ENCODE measurements at places on chromosomes 1 and 21.
A peak's percentile ranks its signal among the peaks of the same experiment; 100 is the strongest.

DNA sequence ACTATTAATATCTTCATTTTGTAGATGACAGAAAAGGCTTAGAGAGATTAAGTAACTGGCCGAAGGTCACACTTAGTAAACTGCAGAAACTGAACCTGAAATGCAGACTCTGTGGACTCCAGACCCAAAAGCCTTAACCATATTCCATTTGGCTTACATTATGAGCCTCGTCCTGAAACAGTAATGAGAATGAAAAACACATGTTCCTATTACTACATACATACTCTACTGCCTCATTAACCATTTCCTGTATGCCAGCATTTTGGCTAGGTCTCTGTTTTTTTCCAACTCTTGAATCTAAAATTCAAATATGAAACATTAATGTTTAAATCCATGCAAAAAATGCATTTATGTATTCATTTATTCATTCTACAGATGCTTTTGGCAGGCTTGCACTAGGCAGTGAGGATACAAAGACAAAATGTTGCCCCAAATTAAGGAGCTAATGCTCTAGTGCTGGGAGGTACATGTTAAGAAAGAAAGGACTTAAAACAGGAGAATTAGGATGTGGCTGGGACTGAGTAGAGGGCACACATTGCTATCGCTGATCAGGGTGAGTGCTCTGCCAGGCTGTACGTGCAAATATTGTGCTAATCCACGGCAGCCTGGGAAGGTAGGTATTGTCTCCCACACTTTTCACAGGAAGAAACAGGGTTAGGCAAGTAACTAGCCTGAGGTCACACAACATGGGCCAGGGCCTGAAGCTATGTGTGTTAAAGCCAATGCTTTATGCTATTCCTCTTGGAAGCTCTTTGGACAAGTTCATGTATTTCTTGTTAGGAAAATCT lies 14.0 kb downstream of the DEGS1 start:
- DNase-seq, result no peak

- DNase-seq, result no peak
Observed at GRCh38 chr1:2591581-2592261, 5.1 kb downstream of the PRXL2B start.

DNA sequence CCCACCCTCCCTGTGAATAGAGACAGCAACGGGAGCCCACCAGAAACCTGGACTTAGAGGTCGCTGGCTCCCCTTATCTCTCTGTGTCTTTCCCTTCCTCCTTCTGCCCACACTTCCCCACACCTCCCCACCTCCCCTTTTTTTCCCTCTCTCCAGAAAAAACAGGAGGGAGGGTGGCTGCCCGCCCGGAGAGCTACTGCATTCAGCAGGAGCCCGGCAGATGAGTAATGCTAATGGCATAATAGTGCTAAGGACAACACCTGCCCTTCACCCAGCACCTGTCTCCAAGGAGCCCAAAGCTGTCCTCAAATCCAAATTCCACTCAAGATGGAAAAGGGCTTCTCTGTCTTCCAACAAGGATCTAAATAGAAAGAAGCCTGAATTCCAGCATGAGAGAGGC lies 11.4 kb upstream of the PRELP start:
- DNase-seq, result no peak

GRCh38 chr21:29949991-29950390 lies 10.2 kb upstream of the GRIK1 start:
- DNase-seq, result no peak

DNA sequence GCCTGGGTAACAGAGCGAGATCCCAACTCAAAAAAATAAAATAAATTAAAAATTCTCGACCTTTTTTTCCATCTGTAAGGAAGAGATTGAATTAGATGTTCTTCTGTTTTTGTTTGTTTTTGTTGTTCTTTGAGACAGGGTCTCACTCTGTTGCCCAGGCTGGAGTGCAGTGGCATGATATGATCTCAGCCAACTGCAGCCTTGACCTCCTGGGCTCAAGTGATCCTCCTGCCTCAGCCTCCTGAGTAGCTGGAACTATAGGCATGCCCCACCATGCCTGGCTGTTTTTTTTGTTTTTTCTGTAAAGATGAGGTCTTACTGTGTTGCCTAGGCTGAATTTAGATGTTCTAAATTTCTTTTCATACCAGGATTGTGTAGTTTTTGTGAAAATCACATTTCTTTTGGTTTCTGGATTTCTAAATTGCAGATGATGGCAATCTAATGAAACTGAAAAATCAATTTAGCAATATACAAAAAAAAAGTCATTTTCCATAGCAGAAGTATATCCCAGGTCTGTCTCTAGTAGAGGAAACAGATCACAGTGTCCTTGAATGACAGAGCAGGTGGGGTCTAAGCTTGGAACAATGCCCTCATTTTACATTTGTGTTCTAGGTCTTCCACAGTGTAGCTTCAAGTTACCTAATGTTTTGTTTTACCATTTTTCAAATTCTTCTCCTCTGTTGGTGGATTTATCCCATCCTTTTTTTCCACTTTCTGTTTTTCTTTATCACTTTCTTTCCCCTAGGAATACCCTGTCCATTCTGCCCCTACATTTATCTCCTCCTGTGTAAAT lies 20.3 kb downstream of the ZYG11A start:
- no peak for DNase-seq

DNA sequence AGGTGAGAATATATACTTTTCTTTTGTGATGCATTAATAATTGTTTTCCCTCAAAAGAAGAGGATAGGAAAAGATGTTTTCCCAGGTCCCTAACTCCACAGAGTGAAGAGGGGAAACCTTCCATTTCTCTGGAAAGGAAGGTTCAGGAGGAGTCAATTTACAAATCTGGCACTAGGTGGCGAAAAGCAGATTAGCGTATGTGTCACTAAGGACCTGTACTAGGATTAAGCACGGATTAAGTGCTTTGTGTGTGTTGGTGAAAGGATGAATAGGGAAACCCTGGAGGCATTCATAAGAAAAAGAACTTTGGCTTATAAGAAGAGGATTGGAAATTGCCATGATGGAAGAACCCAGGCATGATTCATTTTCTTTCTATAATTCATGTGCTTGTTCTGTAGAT lies 410.1 kb upstream of the PLXNA2 start:
- no peak for DNase-seq

DNA sequence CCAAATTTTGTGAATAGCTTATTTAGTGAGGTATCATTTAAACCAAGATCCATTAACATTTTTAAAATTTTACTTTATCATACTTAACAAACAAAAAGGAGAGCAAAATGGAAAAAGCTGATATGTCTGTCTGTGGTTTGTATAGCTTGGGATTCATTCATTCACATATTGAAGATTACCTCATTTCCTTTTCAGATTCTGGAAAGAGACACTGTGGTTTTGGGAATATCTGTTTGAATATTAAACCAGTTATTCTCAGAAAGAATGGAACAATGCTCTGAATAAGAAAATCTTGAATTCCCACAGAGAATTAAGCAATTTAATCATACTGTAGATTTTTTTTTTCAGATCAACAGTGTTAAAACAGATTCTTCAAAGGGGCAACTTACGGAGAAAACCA lies 93.8 kb upstream of the PRDX6 start:
- DNase-seq, result no peak

GRCh38 chr1:181150273-181150672 lies 61.8 kb downstream of the IER5 start:
- DNase-seq, result no peak

GRCh38 chr1:176799327-176799726 lies 336.4 kb downstream of the PAPPA2 start:
- no peak for DNase-seq

- no peak for DNase-seq
Observed at GRCh38 chr1:37258068-37258467, 216.3 kb upstream of the ZC3H12A start.

DNA sequence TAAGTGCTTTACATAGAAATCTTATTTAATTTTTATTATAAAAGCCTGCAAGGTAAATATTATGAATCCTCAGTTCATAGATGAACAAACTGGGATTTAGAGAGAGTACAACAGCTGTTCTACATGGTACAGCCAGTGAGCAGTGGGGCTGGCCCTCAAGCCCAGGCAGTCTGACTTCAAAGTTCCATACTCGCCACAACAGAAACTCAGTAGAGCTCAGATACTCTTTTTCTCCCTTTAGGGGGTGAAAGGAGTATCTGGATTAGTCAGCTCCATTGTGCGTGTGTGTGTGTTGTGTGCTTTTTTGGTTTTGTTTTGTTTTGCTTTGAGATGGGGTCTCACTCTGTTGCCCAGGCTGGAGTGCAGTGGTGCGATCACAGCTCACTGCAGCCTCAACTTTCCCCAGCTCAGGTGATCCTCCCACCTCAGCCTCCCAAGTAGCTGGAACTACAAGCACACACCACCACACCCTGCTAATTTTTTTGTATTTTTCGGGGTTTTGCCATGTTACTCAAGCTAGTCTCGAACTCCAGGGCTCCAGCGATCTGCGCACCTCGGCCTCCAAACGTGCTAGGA lies 378.5 kb downstream of the SMYD3 start:
- DNase-seq, result no peak

DNA sequence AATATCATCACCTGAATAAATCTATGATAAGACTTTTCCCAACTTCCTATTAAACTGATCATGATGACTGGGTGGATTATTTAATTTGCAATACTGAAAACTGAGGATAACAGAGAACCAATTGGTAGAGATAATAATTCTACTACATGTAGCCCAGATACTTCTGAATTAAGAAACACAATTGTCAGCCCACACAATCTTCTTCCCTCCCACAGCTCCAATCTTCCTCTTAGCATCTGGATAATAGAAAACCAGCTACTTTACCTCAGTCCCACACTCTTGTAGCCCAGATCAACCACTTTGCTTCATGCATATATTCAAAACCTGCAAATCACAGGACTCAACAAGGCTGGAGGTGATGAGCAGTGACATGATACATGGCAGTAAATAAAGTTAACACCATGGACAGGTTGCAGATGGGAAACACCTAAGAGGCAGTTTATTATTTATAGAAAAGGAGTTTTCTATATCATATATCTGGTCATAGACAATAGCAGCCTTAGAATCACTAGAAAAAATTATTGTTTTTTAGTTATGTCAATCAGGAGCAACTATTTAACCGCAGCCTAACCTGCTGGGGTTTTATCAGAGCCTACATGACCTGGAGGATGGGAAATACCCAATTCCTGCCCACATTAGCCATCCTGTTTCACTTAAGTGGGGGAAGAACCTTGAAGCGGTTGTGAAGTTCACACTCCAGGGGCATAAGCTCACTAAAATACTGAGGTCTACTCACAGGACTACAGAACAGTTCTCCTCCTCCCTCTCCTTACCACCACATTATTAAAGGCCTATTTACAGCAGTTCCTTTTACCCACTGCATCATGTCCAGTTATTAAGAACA lies 16.7 kb downstream of the FRRS1 start:
- peak; percentile 9 for DNase-seq

GRCh38 chr1:59354709-59355337 lies 57.9 kb downstream of the FGGY start:
- no peak for DNase-seq

GRCh38 chr1:234893725-234894630 lies 234.7 kb downstream of the TOMM20 start:
- no peak for DNase-seq

DNA sequence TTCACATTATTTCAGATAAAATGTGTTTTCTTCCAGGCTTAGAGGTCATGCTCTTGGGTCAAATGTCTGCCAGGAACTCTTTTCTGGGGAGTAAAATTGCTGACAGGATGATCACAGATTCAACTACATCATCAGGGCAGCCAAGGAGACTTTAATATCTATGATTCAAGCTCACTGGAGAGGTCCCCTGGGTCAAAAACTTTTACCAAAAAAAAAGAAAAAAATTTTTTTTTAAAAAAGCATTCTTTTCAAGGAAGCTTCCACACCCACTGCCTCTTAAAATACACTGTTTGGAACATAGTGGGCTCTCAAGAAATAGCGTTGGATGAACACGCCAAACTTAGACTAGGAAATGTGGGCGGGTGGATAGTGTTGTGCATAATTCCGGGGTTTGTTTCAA lies 81.3 kb downstream of the TIAM1 start:
- no peak for DNase-seq

GRCh38 chr1:111238056-111238795 lies 10.7 kb downstream of the CHI3L2 start:
- DNase-seq, result no peak

DNA sequence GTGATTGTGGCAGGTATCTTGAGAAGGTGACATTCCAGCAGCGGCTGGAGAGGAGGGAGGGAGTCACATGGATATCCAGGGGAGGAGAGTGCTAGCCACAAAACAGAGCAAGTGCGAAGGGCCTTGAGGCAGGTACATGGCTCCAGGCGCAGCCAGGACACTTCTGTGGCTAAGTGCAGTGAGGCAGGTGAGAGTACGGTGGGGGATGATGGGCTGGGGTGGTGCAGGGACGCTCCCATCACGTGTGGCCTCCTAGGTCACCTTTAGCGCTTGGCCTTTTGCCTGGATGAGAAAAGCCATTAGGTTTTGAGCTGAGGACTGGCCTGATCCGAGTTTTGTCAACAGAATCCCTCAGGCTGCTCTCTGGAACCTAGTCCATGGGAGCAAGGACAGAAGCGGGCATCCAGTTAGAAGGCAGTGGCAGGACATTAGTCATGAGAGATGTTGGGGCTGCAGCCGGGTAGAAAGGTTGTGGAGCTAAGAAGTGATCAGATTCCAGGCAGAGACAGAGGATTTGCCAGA lies 31.6 kb downstream of the SMYD2 start:
- DNase-seq, result no peak

- DNase-seq, result no peak
Observed at GRCh38 chr21:35682904-35683549, 377.3 kb downstream of the SETD4 start.

DNA sequence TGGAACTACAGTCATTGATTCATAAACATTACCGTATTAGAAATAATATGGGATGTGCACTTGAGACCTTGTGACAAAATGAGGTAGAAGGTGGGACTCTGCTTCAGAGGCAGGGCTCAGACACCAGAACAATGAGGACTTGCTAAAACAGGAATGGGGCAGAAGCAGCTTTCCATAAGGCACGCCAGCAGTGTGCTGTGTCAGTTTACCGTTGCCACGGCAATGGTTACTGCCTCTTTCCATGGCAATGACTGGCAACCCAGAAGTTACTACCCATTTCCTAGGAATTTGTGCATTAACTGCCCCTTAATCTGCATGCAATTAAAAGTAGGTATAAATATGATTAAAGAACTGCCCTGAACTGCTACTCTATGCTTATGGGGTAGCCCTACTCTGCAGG lies 169.0 kb downstream of the CHRM3 start:
- DNase-seq, result no peak

DNA sequence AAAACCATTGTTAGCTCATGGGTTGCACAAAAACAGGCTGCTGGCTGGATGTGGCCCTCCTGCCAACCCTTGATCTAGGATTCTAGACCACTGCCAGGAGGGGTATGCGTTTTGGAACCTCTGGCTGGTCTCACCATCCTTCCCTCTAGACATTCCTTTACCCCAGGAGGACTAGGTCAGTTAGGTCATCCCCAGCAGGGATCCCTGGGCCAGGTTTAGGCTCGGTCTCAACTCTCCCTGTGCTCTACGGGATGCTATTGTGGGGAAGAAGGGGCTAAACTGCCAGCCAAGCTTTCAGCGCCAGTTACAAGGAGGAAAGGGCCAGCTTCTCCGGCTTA lies 22.7 kb downstream of the SLC2A1 start:
- DNase-seq, result no peak

GRCh38 chr1:6603238-6603914 lies 707 bp upstream of the KLHL21 start:
- peak; percentile 72 for DNase-seq

Data from central memory CD4-positive, alpha-beta T cell (primary cell).